ENCODE measurements at places on chromosomes 5 and 9.

DNA sequence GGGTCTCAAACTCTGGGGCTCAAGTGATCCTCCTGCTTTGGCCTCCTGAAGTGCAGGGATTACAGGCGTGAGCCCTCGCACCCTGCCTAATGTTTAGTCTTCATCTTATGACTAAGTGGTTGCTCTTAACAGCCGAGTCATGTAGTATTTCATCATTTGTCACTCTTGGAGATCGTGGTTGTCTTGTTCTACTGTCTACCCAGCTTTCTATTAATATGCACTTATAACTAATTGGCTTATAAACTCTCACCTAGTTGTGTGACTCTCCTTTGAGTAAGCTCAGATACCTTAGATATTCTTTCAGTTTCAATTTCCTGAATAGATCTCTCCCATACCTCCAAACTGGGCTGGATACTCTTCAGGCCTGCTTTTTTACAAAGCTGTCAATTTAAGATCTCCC, 19.9 kb downstream of the SLC44A1 start:
- no peak for DNase-seq

- no peak for DNase-seq
These were observed 5.9 kb upstream of the FOXD1 start for GRCh38 chr5:73454379-73455036.

DNA sequence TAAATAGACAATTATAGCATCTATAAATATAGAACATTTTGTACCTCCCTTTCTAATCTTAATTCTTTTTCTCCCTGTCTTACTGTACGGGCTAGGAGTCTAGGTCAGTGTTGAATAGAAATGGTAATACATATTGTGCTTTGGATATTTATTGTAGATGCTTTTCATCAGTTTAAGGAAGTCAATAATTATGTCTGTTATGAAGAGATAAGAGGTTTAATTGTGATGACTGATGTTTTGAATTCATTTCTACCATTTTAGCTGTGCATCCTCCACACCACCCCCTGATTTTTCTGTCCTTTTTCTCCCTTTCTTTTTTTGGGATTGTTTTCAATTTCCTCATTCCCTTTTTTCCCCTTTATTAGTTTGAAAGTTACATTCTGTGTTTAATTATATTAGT, 95.8 kb downstream of the DOCK2 start:
- DNase-seq, result no peak

DNA sequence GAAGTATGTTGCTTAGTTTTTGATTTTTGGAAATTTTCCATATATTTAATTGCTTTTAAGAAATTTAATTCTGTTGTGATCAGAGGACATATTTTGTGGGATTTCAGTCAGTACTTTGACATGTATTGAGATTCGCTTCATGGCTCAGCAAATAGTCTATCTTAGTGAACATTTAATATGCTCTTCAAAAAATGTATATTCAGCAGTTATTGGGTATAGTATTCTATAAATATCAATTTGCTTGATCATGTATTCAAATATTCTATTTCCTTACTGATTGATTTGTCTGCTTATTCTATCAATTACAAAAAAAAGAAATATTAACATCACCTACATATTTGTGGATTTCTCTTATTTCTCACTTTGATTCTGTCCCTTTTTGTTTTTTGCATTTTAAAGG, 79.5 kb upstream of the HAND1 start:
- no peak for DNase-seq

- DNase-seq, result no peak
These were observed 13.2 kb downstream of the ST8SIA4 start for GRCh38 chr5:100889896-100890295.

- no peak for DNase-seq
These were observed 22.5 kb upstream of the HMGCS1 start for GRCh38 chr5:43335681-43336080.

GRCh38 chr5:102627315-102627714, 127.8 kb upstream of the PAM start:
- DNase-seq, result no peak

Data from stimulated activated CD4-positive, alpha-beta T cell treated with anti-CD3 and anti-CD28 coated beads, Interleukin-4, amount 100 ng/mL, for 48 hours (primary cell).